ENCODE measurements at places on chromosomes 2 and 18. TPM values are rescaled to one million over a fixed set of nuclear protein-coding genes. Genes with fewer than 3 reads are reported as not detected.

GRCh38 chr18:75211626-75211952 is 992 bp downstream of the TSHZ1 start:
- DNase-seq = no peak

GRCh38 chr18:24195296-24196053 is 56.6 kb downstream of the CABYR start:
- DNase-seq = no peak

SCN2A gene
- polyA plus RNA-seq = 0.60 TPM

- DNase-seq = no peak
These were observed 38.2 kb upstream of the MAL start for GRCh38 chr2:94987074-94988020.

GRCh38 chr2:28011322-28011737 is 120.8 kb downstream of the BABAM2 start:
- no peak for DNase-seq

- DNase-seq = no peak
These were observed 74.5 kb downstream of the LRRFIP1 start for GRCh38 chr2:237701859-237702390.

AQP12B gene
- polyA plus RNA-seq = not detected

GPAT2 gene
- polyA plus RNA-seq = 6.1 TPM

NAT8 gene
- 1.2 TPM for polyA plus RNA-seq

- DNase-seq = no peak
These were observed 97.9 kb downstream of the MTCL1 start for GRCh38 chr18:8803063-8803795.

DNA sequence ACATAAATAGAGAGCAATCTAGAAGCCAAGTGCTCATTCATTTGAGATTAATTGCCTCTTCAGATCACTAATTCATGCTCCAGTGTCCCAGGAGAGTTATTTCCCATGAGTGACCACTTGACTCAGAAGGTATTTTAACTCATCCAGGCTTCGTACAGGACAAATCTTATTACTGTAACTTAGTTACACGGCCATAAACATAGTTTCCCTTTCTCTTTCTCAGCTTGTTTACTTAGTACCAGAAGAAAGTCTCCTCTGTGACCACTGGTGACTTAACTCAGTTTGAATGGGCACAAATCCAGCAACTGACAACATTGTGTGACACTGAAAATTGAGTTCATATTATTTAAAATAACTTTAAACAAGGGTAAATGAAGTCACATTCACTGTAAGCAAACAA is 25.3 kb downstream of the MMADHC start:
- DNase-seq = peak; percentile 40
